Activated T-cell treated with anti-CD3 and anti-CD28 coated beads for 4 hours (primary cell): ENCODE measurements at places on chromosomes 6 and 20.

GRCh38 chr6:90048206-90048967, 154.1 kb downstream of the GJA10 start:
- no peak for DNase-seq

DNA sequence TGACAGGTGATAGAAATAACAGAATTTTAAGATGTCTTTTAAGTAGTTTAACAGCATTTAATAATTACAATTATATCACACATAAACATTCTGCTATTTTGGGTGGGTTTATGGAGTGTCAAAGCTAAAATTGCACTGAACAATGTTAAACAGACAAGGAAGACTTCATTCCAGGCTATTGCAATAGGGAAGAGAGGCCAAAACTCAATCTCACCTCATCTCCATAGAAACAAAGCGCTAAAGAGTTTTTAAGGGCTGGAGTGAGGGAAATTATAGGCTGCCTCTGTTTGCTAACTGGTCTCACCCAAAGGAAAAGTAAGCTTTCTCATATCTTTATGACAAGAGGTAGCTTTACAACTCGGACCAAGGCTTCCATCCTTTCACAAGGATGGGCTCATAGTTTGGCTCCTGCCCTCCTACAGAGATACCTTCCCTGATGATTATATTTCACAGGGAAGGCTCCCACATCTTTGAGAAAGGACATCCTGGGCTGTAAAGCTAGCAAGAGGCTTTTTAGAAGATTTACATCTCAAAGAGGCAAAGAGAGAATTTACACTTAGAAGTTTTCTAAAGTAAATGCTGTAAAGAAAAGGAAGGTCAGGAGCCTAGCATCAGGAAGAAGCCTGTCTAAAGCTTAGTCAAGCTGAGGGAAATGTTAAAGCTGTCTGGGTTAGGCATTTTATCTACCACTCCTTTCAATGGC, 350.2 kb upstream of the IMPG1 start:
- no peak for DNase-seq

GRCh38 chr20:54416770-54417169, 58.6 kb upstream of the DOK5 start:
- DNase-seq: no peak

DNA sequence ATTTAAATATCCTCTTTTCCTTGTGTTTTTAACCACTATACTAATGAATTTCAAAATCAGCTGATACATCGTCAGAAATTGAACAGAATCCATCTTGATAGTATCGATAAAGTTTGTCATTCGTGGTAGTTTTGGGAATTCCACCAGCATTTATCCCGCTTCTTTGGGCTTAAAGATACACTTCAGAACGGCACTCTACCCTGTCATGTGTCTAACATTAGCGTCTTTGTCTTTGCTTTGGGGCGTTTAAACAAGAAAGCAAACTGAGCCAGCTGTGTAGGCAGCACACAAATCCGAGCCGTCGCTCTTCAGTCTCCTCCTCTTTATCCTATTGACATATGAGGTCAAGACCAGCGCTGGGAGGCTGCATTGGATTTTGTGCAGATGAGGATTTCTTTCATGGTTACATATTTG, 27.5 kb upstream of the NHSL1 start:
- no peak for DNase-seq

GRCh38 chr6:158575550-158575949, 15.7 kb downstream of the TMEM181 start:
- no peak for DNase-seq

DNA sequence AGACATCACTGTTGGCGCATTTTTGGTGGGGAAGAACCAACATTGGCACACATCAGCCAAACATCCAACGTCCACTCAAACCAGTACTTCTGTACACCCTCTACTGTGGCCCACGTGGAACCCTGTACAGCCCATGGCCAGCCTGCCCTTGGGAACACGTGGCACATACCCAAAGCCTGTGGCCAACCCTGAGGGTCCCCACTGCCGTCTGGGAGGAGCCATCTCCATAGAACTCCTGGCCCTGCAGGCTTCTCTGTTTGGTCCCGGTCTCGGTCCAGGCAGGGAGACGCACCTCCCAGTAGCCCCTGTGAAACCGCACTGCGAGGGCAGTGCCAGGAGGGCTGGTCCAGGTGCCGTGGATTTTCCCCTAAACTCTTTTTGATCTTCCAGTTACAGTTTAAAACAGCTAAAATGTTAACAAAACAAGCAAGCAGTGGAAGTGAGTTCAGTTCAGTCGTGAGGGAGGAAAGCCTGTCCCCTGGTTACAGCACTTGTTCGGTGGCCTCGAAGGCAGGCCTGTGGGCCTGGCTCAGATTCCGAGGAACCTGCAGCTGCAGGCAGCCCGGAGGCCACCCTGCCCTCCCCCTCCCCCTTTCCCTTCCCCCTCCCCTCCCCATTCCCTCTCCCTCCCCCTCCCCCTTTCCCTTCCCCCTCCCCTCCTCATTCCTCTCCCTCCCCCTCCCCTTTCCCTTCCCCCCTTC, 233.7 kb downstream of the DLL1 start:
- no peak for DNase-seq

DNA sequence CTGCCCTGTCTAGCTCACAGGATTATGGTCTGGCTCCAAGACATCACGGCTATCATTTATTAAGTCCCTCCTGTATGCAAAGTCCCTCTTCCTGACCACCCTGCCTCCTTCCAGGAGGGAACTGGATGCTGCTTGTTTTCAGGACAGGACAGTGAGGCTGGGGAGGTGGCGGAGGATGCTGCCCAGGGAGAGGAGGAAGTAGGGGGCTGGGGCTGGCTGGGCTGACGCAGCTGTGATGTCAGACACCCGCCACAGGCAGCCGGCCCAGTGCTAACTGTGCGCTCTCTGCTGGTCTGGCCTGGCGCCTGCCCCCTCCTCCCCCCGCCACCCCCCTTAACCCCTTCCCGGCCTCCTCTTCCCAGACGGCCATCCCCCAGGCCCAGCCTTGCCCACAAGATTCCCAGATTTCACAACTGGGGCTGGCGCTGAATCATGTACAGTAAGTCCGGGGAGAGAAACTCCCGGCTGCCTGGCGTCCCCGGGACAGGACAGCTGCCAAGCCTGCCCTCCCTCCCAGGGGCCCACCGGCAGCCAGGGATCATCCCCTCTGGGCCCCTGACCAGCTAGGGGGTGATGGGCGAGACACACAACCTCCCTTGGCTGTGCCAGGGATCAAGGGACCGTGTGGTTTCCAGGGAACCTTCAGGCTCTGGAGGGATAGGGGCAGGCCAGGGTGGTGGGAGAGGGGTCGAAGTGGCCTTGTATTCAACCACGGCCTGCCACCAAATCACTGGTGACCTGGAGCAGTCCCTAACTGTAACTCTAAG, 118.1 kb downstream of the CEBPB start:
- DNase-seq: no peak

GRCh38 chr20:18632196-18632789, 44.4 kb downstream of the DTD1 start:
- DNase-seq: peak; percentile 31

- DNase-seq: no peak
Observed at GRCh38 chr6:154239392-154239791, 117.2 kb downstream of the IPCEF1 start.

DNA sequence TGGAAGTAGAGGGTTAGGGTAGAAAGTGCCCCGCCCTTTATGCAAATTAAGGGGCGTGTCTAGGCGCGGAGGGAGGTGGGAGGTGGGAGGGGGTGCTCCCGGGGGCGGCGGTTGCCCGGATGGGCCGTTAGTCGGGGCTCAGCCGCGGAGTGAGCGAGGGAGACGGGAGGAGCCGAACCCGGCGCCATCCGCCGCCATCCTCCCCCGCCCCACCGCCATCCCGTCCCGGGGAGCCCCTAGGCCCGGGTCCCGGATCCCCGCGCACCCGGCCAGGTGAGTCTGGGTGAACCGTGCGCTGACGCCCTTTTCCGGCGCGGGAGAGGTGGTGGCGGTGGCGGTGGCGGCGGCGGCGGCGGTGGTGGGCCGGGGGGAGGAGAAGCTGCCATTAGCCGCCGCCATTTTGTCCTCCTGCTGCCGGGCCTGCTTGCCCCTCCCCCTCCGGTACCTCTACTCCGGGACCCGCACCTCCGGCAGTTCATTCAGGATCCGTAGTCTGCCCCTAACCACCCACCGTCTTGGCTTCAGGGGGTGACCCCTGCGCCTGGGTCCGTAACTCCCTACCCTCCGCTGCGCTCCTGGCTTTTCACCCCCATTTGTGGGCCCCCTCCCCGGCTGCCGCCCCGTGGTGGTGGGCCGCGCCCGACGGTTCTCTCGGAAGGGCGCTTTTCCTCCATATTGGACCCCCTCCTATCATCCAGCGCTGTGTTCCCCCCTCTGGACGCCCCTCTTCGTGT, at the start of gene PRRC2A:
PRRC2A (plus strand) TSS at position 130 of the 734 bp plus-strand sequence. CDS start 2,075 bp downstream, outside the sequence.
- peak; percentile 96 for DNase-seq

DNA sequence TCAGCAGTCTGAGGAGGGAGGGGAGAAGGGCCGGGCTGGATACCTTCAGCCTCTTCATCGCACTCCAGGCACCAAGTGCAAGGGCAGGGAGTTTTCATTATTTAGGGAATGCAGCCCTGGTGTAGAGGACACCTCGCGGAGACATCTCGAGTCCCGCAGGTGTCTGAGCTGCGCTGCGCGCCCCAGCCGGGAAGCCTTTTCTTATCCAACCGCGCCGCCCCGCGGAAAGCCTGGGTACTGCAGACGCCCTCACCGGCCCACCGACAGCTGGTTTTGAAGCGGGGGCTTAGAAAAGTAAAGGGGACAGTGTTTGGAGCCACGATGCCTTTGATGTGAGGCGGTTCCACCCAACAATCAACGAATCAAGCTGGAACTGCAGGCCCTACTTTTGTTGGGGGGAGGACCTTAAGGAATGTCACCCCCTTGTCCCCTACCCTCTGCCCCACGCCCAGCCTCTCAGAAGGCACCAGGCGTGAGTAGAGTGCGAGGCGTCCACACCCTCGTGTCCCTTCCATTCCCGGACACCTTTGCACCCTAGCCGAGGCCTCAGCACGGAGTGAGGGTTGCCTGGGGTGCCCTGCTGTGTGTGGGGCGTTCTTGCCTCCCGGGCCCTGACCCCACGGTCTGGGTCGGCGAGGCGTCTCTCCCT, 8.6 kb downstream of the NKX2-2 start:
- peak; percentile 85 for DNase-seq

GRCh38 chr6:48426636-48427035, 315.6 kb upstream of the PTCHD4 start:
- no peak for DNase-seq

GRCh38 chr20:54714817-54715216, 239.4 kb downstream of the DOK5 start:
- no peak for DNase-seq

DNA sequence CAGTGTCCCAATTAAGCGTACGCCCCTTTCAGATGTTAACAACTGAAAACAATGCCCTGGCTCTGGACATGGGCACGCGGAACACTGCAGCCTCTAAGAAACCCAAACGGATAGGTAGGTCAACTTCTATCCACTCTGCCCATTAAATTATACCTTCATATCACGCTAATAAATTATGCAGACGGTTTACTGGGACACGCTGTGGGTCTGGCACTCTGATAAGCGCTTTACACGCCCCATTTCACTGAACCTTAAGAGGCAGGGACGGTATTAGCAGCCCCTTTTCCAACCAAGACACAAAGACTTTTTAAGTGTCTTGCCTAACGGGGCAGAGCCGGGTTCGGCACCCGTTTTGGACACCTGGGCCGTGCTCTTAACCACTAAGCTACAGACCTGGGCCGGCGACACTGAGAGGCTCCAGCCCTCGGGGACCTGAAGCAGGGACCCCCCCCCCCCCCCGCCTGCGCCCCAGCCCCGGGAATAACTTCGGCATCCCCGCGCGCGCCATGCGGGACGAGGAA, 744 bp downstream of the STAU1 start:
- DNase-seq: peak; percentile 4

GRCh38 chr6:33172688-33173534, 19.4 kb downstream of the COL11A2 start:
- DNase-seq: no peak
